Lung (tissue), 17 donors: ENCODE measurements at places on chromosomes 4 and X.
A peak's percentile ranks its signal among the peaks of the same experiment; 100 is the strongest.

DNA sequence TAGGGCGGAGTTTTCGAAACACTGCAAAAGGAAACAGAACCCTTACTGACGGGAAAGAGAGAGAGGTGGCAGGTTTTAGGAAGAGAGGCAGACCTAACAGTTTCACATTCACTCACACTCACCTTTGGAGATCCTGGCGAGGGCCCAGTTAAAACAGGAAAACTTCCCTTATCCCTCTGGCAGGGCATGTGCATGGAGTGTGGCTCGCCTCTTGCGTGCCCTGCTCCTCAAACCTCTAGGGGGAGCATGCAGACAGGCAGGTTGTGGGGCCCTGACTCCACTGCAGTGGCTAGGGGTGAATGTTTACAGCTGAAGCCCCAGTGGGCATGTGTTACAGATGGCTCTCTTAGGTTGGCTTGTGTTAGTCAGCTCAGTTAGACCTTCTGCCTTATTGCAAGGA, 451.5 kb downstream of the UBE2NL start:
- DNase-seq, result no peak

DNA sequence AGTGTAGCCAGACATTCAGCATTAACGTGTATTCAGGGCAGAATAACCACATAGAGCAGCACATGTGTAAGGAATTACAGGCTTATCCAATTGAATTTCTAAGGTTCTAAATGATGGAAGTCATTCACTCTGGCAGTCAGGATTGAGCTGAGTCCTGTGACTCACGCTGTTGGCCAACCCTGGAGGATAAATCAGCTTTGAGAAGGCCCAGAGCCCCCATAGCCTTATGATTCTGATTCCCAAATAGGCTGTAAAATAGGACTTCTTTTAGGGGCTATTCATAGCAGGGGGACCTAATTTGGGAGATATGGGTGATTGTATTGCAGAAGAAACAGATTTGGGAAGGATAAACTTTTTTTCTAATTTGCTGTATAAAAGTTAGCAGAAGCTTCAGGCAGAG, 8.1 kb upstream of the HPF1 start:
- no peak for DNase-seq

DNA sequence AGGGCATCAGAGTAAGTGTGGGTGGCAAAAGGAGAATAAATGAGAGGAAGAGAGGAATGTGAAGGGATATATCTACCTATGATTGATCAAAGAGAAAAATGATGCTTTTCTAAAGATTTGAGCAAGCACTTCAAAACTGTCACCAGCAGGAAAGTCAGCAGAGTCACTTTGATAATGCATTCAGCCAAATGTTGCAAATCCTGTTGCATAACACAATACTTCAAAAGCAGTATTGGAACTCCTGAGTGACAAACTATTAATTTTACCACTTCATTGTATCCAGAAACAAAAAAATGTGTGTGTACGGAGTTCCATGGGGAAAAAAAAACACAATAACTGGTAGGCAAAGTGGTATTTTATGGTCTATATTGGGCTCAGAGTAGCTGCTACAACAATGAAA, 160.3 kb downstream of the EMCN start:
- no peak for DNase-seq

GRCh38 chr4:47741200-47741599, 96.7 kb downstream of the CORIN start:
- no peak for DNase-seq

- DNase-seq, result no peak
Observed at GRCh38 chrX:12700745-12701144, 90.5 kb upstream of the PRPS2 start.

- DNase-seq, result peak; percentile 37
Observed at GRCh38 chr4:157076578-157076947, 613 bp downstream of the GLRB start.
